Psoas muscle (tissue), 8 donors: ENCODE measurements at places on chromosomes 6 and 20.
A peak's percentile ranks its signal among the peaks of the same experiment; 100 is the strongest.

GRCh38 chr6:13485923-13486562 is 1.4 kb downstream of the GFOD1 start:
- peak overlapping the region; percentile 89 for H3K4me3 ChIP-seq
- H3K27ac ChIP-seq, result peak overlapping the region; percentile 97
- H3K4me1 ChIP-seq, result peaks cover 44% of the 10 kb centered on the region

- H3K27ac ChIP-seq, result no peak overlapping the region
- no peaks in the 10 kb centered on the region for H3K27me3 ChIP-seq
- no peak overlapping the region for H3K4me3 ChIP-seq
- H3K36me3 ChIP-seq, result no peaks in the 10 kb centered on the region
- DNase-seq, result no peak
Observed at GRCh38 chr20:59813948-59814839, 119.2 kb downstream of the SYCP2 start.

GRCh38 chr20:6492271-6493055 is 275.0 kb upstream of the BMP2 start:
- H3K27ac ChIP-seq, result no peak overlapping the region
- H3K4me1 ChIP-seq, result no peaks in the 10 kb centered on the region
- no peaks in the 10 kb centered on the region for H3K27me3 ChIP-seq
- no peak overlapping the region for H3K4me3 ChIP-seq
- DNase-seq, result no peak

GRCh38 chr6:110358553-110359160 is 508 bp upstream of the METTL24 start:
- H3K27ac ChIP-seq, result no peak overlapping the region
- no peak for DNase-seq
- peak overlapping the region; percentile 64 for H3K4me3 ChIP-seq
- peaks cover 9% of the 10 kb centered on the region for H3K27me3 ChIP-seq

GRCh38 chr6:135883045-135883444 is 31.5 kb downstream of the PDE7B start:
- H3K4me3 ChIP-seq, result no peak overlapping the region
- H3K27me3 ChIP-seq, result no peaks in the 10 kb centered on the region

GRCh38 chr6:149834513-149835481 is 29.4 kb downstream of the LRP11 start:
- peaks cover 53% of the 10 kb centered on the region for H3K36me3 ChIP-seq
- no peak for DNase-seq
- no peaks in the 10 kb centered on the region for H3K4me1 ChIP-seq
- no peak overlapping the region for H3K4me3 ChIP-seq
- H3K27me3 ChIP-seq, result no peaks in the 10 kb centered on the region

DNA sequence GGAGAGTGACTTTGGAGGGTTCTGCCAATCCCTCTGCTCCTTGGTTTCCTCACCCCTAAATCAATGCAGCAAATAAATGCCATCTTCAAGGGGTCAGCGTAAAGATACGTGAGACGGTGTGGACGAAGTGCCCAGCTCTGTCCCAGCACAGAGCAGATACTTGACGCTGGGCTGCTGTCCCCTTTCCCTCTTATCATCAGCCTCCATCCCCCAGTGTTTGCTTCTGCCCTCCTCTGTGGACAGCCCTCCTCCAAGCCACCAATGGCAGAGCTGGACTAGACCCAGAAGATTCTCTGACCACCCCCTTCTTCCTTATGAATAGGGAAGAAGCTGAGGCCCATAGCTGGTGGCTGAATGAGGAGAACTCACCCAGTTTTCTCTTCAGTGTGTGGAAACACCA is 17.7 kb upstream of the PI16 start:
- no peaks in the 10 kb centered on the region for H3K4me1 ChIP-seq
- H3K27me3 ChIP-seq, result no peaks in the 10 kb centered on the region
- no peak for DNase-seq
- H3K36me3 ChIP-seq, result no peaks in the 10 kb centered on the region
- no peak overlapping the region for H3K27ac ChIP-seq
- H3K4me3 ChIP-seq, result no peak overlapping the region

GRCh38 chr6:105569706-105570105 is 166.8 kb upstream of the PREP start:
- no peaks in the 10 kb centered on the region for H3K36me3 ChIP-seq
- no peaks in the 10 kb centered on the region for H3K27me3 ChIP-seq
- H3K27ac ChIP-seq, result no peak overlapping the region

DNA sequence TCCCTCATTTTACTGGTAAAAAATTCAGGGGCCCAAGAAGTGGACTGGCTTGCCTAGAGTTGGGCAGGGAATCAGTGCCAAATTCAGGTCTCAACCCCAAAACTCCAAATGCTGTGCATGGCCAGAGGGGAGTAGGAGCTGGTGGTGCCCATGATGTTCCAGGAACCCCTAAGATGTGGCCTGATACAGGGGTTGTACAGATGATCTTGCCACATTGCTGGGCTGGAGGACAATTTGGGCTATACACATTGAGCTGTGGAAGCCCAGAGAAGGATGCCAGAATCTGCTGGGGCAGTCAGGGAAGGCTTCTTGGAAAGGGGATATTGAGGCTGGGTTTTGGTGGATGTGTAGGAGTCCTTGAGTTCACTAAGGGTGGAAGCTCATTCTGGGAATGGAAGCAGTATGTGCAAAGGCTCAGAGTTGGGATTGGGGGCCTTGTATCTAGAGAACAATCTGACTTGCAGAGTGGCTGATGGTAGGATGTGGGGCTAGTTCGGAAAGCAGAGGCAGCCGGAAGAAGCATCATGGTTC is 38.0 kb upstream of the APCDD1L start:
- H3K27ac ChIP-seq, result no peak overlapping the region
- H3K4me1 ChIP-seq, result no peaks in the 10 kb centered on the region
- no peak overlapping the region for H3K4me3 ChIP-seq
- no peak for DNase-seq

- H3K36me3 ChIP-seq, result no peaks in the 10 kb centered on the region
- H3K27me3 ChIP-seq, result no peaks in the 10 kb centered on the region
- no peak for DNase-seq
- no peak overlapping the region for H3K27ac ChIP-seq
- H3K4me3 ChIP-seq, result no peak overlapping the region
Observed at GRCh38 chr20:31923388-31924331, 28.2 kb downstream of the PDRG1 start.

DNA sequence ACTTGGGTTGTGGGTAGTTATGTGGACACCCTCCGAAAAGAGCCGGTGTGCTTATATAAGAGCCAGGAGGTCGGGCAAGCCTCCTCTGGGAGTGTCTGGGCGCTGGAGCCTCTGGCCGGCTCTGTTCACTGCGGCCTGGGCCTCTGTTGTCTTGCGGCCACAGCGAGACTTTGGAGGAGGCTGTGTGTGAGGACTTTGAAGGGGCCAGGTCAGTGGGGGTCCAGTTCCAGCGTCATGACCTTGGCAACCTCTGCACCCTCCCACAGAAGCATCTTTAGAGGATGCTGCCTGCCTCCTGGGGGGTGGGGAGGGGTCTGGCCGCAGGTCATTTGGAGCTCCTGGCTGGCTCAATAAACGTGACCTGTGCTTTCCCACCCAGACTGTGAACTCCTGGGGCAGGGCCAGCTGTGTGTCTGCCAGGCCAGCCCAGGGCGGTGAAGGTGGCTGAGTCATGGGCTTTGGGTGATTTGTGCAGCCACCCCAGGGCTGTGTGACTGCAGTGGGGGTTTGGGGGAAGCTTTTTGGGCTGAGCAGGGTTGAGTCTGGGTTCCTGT is 1.2 kb downstream of the TCEA2 start:
- no peaks in the 10 kb centered on the region for H3K27me3 ChIP-seq
- H3K36me3 ChIP-seq, result no peaks in the 10 kb centered on the region
- H3K27ac ChIP-seq, result no peak overlapping the region

GRCh38 chr6:45483021-45483420 is 105.3 kb upstream of the SUPT3H start:
- H3K36me3 ChIP-seq, result no peaks in the 10 kb centered on the region
- H3K4me3 ChIP-seq, result no peak overlapping the region

DNA sequence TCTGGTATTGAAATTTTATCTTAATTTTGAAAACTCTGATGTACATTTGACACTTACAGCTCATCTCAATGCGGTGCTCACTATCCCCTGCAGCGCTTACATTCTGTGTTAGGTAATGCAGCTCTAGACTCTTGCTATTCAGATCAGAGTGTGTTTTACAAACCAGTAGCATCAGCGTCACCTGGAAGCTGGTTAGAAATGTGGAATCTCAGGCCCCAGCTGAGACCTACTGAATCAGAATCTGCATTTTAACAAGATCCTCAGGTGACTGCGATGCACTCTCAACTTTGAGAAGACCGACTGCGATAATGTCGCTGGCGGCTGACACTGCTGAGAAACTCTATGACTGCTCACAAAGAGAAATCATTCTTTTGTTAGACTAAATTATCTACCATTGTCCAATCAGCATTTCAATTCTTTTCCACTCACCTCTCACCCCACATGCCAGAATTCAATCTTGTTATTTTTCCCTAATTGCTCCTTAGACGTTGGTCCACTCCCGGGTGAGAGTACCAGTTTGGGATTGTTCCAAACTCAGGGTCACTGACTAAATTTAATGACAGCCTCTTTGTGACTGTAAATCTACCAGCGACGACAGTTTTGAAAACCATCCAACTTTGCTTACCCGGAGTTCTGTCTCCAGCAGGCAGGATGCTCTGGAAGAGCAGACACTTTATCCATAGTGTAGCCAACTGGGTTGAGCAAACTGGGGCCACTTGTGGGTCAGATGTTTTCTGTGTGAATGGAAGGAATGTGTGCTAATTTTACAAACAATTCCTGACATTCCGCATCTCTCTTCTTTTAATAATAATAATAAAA is 140.1 kb upstream of the BTBD3 start:
- DNase-seq, result no peak
- no peak overlapping the region for H3K27ac ChIP-seq
- H3K27me3 ChIP-seq, result no peaks in the 10 kb centered on the region

DNA sequence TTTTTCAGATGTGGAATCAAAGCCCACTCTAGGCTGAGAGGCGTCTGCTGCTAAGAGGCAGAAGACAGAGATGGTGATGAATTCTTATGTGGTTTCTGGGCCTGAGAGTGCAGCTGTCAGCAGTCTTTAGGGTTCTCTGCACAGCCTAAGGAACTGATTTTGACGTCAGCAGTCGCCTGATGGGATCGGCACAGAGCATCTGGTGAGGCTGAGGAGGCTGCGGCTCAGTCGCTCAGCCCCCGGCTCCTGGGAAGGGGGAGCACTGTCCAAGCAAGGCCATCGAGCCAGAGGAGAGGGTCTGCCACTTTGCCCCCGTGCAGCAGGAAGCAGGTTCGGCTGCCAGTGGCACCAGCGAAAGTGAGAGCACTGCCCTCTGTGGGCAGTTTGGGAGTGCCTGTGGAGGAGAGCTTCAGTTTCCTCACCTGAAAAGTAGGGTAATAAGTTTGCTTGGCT is 92.5 kb downstream of the TCP11 start:
- no peaks in the 10 kb centered on the region for H3K36me3 ChIP-seq
- H3K27ac ChIP-seq, result peak overlapping the region; percentile 76
- peaks cover 64% of the 10 kb centered on the region for H3K4me1 ChIP-seq
- peak overlapping the region; percentile 33 for H3K4me3 ChIP-seq
- DNase-seq, result no peak

DNA sequence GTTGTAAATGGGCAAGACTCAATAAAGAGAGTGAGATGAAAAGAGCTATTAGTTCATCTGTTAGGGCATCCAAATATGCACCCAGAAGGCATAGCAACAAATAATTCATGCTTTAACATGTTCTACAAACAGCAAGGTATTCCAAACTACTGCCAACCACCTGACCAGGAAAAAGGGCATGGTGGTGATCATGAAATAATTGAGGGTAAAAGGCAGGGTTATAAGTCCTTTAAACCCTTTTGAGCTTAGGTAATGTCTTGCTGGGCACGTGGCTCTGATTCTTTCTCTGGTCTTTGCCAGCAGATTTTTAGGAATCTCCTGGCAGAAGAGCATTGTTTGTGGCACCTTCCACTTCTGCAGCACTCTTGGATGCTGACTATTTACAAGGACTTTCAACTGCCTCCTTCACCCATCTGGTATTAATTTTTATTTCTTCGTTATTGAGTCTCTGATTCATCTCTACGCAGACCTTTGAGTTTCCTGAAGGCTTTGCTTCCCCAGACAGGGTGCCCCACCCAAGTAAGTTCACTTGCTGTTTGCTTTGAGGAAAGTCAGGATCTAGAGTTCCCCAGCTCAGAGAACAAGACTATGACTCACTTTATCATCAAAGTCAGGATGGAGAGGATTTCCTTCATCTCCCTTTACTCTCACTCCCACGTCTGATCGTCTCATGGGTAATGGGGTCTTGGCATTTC is 83.4 kb upstream of the NEDD9 start:
- H3K27ac ChIP-seq, result no peak overlapping the region
- DNase-seq, result no peak
- H3K4me1 ChIP-seq, result no peaks in the 10 kb centered on the region
- no peaks in the 10 kb centered on the region for H3K27me3 ChIP-seq
- H3K4me3 ChIP-seq, result no peak overlapping the region
- H3K36me3 ChIP-seq, result no peaks in the 10 kb centered on the region

- peaks cover 96% of the 10 kb centered on the region for H3K4me1 ChIP-seq
- H3K27ac ChIP-seq, result no peak overlapping the region
- H3K27me3 ChIP-seq, result no peaks in the 10 kb centered on the region
- H3K4me3 ChIP-seq, result no peak overlapping the region
- DNase-seq, result no peak
Observed at GRCh38 chr20:50516935-50517816, 7.0 kb downstream of the PTPN1 start.

DNA sequence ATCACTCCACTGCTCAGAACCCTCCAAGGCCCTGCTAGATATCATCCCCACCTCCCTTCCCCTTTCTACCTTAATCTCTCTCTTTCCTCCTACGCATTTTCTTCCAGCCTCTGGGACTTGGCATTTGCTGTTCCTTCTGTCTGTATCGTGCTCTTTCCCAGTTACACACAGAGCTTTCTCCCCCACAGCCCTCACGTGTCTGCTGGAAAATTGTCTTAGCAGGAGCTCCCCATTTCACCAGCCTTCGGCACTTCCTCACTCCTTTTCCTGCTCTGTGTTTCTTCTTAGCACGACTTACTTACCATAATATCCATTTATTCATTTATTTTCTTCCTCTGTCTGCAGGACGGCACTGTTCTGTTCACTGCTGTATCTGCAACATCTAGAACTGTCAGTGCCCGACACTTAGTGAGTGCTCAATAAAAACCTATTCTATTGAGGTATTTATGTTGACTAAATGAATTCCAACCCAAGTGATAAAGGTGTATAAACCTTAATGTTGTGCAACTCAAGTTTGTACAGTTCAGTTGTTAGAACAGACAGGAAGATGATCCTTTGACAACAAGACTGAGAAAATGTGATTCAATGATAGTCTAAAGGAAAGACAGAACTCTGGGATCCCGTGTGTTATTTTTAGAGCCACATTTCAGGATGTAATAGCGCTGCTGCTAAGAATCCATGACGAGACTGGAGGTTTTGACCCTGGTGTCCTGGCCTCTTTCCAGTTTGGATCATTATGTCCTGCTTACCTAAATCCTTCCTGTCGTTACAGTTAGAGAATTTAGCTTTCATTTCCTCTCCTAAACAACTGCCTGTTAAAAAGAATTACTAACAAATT is 170.1 kb upstream of the LAMP5 start:
- H3K27ac ChIP-seq, result no peak overlapping the region
- no peak overlapping the region for H3K4me3 ChIP-seq
- DNase-seq, result no peak

- DNase-seq, result no peak
- peaks cover 74% of the 10 kb centered on the region for H3K27me3 ChIP-seq
- H3K36me3 ChIP-seq, result no peaks in the 10 kb centered on the region
- H3K27ac ChIP-seq, result no peak overlapping the region
- H3K4me1 ChIP-seq, result no peaks in the 10 kb centered on the region
Observed at GRCh38 chr6:28696682-28697081, 171.0 kb downstream of the GPX5 start.

- no peaks in the 10 kb centered on the region for H3K36me3 ChIP-seq
- H3K27me3 ChIP-seq, result no peaks in the 10 kb centered on the region
- H3K27ac ChIP-seq, result no peak overlapping the region
- H3K4me3 ChIP-seq, result no peak overlapping the region
- no peaks in the 10 kb centered on the region for H3K4me1 ChIP-seq
Observed at GRCh38 chr20:60365064-60365666, 406.9 kb downstream of the CDH26 start.
